ENCODE measurements at places on chromosomes 2 and 18.

DNA sequence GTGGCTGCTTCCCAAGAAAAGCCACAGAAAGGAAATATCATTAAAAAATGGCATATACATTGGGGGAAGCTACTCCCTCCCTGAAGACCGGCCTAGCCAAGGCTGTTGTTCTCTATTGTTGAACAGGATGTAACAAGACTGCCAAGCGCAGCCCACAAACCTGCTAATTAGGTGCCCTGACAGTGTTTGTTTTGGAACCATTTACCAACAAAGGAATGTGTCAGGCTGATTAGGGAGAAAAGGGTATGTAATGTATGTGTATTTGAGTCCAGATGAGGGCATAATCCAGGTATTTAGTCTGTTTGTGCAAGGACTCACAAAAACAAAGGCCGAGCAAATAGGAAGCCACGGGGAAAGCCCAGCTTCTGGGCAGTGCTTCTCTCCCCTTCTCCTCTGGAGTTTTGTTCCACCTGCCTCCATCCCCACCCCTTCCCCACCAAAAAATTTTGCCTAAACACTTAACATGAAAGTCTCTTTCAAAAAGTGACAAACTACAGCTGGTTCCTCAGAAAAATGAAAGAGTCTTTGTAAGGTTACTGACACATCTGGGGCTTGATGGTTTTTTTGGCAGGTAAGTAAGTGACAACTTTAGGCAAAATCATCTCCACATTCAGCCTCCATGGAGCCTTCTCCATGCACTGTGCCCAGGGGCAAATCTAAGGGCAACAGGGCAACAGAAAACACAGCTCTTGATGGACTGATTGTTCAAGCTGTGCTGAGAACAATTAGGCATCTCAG lies 78.3 kb upstream of the FZD5 start:
- DNase-seq, result peak; percentile 97

GRCh38 chr2:202844656-202845055 lies 26.9 kb downstream of the ICA1L start:
- no peak for DNase-seq

- no peak for DNase-seq
These were observed 117.4 kb upstream of the NOSTRIN start for GRCh38 chr2:168684921-168685599.

GRCh38 chr2:202588647-202589581 lies 45.9 kb upstream of the FAM117B start:
- peak; percentile 84 for DNase-seq

- DNase-seq, result peak; percentile 13
These were observed 56.2 kb upstream of the LYPD6B start for GRCh38 chr2:148982282-148982681.

DNA sequence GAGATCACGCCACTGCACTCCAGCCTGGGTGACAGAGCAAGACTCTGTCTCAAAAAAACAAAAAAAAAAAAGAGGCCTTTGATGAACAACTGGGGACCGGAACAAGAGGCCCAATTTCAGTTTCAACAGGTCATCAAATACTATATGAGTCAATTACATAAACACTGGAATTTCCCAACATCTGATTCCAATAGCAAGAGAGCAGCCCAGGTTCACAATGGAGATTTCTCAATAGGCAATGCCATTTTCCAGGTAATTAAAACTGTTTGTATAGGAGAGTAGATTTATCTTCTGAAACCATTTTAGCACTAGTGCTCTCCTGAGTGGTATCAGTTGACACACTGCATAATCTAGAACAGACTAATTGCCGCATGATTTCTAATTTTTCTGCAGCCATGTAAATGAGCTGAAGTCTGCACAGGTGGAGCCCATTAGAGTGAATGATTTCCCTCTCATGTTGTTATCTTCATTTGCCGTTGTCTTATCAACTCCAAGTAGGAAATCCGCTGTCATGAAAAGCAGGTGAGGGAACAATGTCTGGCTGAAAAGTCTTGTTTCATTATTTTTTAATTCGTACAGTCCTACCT lies 264.1 kb upstream of the MEIS1 start:
- DNase-seq, result peak; percentile 86

DNA sequence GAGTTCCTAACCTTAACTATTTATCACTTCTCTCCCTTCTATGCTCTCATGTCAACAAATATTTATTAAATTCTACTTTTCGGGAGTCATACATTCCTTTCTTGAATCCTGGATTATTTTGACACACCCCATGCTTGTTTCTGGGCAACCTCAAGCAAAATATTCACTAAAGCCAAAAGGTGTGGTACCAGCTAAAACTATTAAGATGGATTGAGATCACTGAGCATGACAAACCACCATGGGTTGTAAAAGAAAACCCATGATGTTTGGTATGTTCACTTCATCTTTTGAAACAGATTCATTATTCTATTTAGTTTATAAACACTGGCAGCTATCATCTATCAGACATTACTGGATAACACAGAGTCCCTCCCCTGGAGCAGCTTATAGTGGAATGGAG lies 32.5 kb downstream of the DPP4 start:
- no peak for DNase-seq

DNA sequence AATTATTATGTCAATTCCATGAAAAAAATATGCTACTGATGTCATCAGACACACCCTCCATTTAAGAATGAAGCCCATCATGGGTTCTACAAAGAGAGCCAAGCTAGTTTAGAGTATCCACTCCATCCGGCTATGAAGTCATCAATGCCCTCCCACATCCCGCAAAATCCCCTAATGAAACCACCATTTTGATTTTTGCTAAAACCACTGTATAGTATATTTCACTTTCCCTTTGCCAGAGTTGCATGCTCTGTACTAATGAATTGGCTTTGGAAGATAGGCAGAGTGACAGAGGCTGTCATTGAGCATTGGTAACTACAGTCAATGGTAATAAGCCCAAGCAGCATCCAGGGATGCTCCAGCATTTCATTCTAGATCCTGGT lies 118.6 kb downstream of the ANKRD44 start:
- no peak for DNase-seq

GRCh38 chr2:3277050-3277747 lies 100.4 kb downstream of the EIPR1 start:
- DNase-seq, result peak; percentile 37
